WTC11 (cell line): ENCODE measurements at places on chromosomes 6 and 20. TPM values are rescaled to one million over a fixed set of nuclear protein-coding genes. Genes with fewer than 3 reads are reported as not detected.

DNA sequence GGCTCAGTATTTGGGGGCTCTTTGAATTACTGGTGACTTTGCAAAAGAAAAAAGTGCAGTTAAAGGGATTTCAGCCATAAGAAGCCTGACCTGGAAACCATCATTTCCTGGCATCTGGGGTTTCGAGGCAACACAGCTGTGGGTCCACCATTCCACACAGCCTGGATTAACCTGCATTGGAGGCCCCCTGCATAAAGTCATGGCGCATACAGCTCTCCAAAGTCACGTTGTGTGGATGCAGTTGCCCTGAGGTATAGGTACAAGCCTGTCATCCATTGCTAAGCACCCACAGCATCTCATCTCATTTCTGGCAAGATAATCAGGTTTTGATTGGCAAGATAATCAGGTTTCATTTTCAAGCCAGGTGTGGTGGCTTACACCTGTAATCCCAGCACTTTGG, 54.5 kb upstream of the TAGAP start:
- no peak for DNase-seq
- no peaks in the 10 kb centered on the region for H3K36me3 ChIP-seq
- H3K27me3 ChIP-seq = no peaks in the 10 kb centered on the region

GRCh38 chr6:75024828-75025227, 181.0 kb downstream of the COL12A1 start:
- no peak overlapping the region for H3K27ac ChIP-seq
- no peaks in the 10 kb centered on the region for H3K27me3 ChIP-seq
- no peak overlapping the region for H3K4me3 ChIP-seq

DNA sequence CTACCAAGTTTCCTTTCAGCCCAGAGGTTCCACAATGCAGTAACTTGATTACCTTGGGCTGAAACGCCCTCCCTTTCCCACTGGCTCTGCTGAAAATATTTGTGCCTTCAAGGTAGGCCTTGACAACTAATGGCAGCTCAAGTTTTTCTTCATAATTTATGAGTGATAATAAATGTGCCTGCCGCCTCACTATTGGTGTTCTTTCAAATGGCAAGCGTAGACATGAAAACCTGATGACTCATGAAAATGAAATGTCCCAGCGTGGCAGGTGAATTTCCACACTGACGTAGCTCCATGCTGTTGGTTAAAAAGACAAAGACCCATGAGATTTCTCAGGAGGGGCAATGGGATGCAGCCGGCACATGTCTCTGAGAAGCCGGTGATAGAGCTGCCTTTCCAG, 107.2 kb upstream of the GGTLC1 start:
- no peak for DNase-seq
- H3K4me1 ChIP-seq = peaks cover 15% of the 10 kb centered on the region
- H3K27ac ChIP-seq = no peak overlapping the region
- H3K36me3 ChIP-seq = no peaks in the 10 kb centered on the region
- H3K4me3 ChIP-seq = no peak overlapping the region

- no peak overlapping the region for H3K4me3 ChIP-seq
- peaks cover 28% of the 10 kb centered on the region for H3K4me1 ChIP-seq
- DNase-seq = no peak
- H3K27me3 ChIP-seq = no peaks in the 10 kb centered on the region
- no peak overlapping the region for H3K27ac ChIP-seq
Observed at GRCh38 chr20:41507851-41508250, 110.3 kb downstream of the CHD6 start.

DNA sequence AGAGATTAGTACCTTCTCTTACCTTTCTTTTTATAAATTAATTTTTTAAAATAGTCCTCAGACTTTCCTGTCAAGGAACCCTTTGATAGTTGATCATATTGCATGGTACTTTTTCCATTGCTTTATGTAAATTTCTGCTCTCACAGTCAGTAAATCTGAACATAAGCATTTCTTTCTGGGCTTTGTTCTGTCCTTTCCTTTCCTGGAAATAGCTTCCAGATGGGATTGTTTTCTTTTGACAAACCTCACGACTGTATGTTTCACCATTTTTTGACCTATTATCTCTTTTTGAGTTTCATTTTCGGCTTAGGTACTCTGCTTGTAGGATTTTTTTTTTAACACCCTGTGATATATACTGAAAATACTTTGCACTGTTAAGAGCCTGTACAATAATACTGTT, 32.6 kb downstream of the UTRN start:
- 0 out of 2 replicates have a peak overlapping the region, but pooled peaks have one; percentile 13 for H3K27ac ChIP-seq
- no peaks in the 10 kb centered on the region for H3K36me3 ChIP-seq
- H3K27me3 ChIP-seq = no peaks in the 10 kb centered on the region
- no peak overlapping the region for H3K4me3 ChIP-seq
- DNase-seq = no peak

DNA sequence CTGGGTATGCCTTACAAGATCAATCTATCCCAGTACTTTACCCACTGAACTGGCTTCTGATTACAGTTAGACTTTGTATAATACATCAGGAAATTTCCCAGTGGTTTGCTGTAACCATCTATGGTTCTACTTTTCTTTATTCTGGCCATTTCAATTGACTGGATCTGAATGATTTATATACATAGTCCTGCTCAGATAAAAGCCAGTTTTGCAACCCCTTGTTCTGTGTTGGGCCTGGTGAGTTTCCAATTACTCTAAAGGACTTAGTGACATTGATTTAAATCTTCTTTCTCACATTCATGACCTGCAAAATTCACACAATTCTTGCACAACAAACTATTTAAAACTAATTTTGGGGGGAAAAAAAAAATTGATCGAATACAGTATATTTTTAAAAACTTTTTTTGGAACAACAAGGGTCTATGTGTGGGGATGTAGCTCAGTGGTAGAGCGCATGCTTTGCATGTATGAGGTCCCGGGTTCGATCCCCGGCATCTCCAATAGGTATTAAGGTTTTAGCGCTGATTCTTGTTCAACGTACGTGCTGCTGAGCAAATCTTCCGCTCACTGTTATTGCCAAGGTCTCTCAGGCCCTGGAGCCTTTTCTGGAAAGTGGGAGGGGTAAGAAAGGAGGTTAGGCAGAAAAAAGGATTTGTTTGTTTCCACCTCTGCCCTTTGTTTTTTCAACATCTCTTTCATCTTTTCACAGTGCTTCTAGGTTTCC, 117.5 kb downstream of the GPX5 start:
- H3K36me3 ChIP-seq = no peaks in the 10 kb centered on the region; the same call in 1 of the 2 replicates
- 0 out of 2 replicates have a peak, but pooled peaks cover 6% of the 10 kb centered on the region for H3K4me1 ChIP-seq
- no peak overlapping the region for H3K27ac ChIP-seq
- peak; percentile 78 for DNase-seq
- peak overlapping the region; percentile 78 for H3K4me3 ChIP-seq

DNA sequence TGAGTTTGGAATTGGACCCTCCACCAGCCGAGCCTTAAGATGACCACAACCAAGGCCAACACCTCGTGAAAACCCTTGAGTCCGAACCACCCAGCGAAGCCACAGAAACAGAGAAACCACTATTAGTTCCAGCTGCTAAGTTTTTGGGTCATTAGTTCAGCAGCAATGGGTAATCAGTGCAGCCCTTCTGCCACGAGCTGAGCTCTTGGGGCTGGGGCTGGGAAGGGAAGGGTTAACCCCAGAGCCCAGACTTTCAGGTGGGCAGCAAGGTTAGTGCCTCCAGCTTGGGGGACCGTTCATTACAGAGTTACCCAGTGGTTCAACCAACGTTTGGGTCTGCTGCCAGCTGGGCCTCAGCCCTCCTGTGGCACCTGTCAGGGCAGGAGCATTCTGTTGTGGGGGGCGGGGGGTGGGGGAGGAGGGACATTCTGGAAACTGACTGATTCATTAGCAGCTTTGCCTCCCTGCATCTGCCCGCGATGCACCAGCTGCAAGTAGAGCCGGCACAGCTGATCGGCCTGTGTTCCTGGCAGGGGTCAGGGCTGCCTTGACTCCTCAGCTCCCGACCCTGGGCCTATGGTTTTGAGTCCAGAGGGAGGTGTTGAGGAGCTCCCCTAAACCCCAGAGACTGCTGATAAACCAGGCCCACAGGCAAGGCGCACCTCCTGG, 52.7 kb downstream of the TGM2 start:
- H3K4me1 ChIP-seq = peaks cover 3% of the 10 kb centered on the region; the same call in 1 of the 2 replicates
- no peaks in the 10 kb centered on the region for H3K27me3 ChIP-seq
- no peaks in the 10 kb centered on the region for H3K36me3 ChIP-seq
- no peak for DNase-seq

Gene C20orf144
- total RNA-seq = 0.09 to 0.21 TPM (median 0.14 TPM) in 3 replicates
